ENCODE measurements at places on chromosomes 6 and 20.

DNA sequence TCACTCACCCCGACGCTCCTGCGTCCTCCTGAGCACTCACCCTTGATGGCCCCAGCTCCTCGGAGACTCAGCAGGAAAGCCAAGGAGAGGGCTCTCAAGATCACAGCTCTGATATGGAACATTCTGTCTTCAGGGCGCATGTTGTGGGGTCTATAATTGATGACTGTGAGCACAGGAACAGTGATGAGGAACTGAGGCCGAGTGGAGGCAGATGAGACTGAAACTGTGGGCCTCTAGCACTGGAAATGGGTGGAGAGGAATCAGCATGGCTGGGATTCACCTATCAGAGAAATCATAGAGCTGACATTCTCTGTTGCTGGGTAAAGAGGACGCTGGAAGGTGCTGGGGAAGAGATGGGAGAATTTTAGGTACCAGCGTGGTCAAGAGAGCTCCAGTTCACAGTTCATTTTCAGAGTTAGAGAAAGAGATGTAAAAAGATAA lies at the start of gene HLA-DPA1:
HLA-DPA1 (minus strand) TSS at position 219 of the 441 bp plus-strand sequence.
- peak within 1 kb of the TSS; percentile 66 for H3K27ac ChIP-seq
- H3K36me3 ChIP-seq, result peaks cover under 1% of the 10 kb centered on the region
- H3K27me3 ChIP-seq, result no peaks in the 10 kb centered on the region
- no peaks in the 10 kb centered on the region for H3K4me1 ChIP-seq
- DNase-seq, result no peak

DNA sequence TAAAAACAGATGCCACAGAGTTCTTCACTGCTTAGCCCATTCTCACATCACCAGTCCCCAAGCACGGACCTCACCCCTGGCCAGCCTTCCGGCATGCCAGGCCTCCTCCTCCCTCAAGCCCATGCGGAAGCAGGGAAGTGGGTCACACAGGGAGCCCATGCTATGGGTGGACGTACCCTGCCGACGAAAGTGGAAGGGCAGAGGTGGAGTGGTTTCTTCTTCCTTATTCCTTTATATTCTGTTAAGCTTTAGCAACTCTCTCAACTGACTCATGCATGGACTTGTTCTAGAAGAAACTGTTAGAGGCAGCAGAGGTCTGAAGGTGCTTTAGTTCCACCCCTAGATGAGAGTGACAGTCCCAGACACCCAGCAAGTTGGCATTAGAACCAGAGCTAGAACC lies 118.6 kb downstream of the LY86 start:
- H3K27ac ChIP-seq, result no peak overlapping the region
- no peaks in the 10 kb centered on the region for H3K36me3 ChIP-seq
- H3K27me3 ChIP-seq, result no peaks in the 10 kb centered on the region
- H3K4me1 ChIP-seq, result peaks cover 2% of the 10 kb centered on the region
- DNase-seq, result no peak

GRCh38 chr6:4320860-4321259 lies 185.5 kb upstream of the ECI2 start:
- H3K27me3 ChIP-seq, result no peaks in the 10 kb centered on the region
- H3K36me3 ChIP-seq, result no peaks in the 10 kb centered on the region
- no peak for DNase-seq
- no peak overlapping the region for H3K4me3 ChIP-seq

GRCh38 chr6:15244620-15245360 lies 1.1 kb upstream of the JARID2 start:
- peak overlapping the region; percentile 97 for H3K27ac ChIP-seq
- peak; percentile 73 for DNase-seq
- peak overlapping the region; percentile 92 for H3K4me3 ChIP-seq
- H3K4me1 ChIP-seq, result peaks cover 19% of the 10 kb centered on the region
- no peaks in the 10 kb centered on the region for H3K36me3 ChIP-seq

DNA sequence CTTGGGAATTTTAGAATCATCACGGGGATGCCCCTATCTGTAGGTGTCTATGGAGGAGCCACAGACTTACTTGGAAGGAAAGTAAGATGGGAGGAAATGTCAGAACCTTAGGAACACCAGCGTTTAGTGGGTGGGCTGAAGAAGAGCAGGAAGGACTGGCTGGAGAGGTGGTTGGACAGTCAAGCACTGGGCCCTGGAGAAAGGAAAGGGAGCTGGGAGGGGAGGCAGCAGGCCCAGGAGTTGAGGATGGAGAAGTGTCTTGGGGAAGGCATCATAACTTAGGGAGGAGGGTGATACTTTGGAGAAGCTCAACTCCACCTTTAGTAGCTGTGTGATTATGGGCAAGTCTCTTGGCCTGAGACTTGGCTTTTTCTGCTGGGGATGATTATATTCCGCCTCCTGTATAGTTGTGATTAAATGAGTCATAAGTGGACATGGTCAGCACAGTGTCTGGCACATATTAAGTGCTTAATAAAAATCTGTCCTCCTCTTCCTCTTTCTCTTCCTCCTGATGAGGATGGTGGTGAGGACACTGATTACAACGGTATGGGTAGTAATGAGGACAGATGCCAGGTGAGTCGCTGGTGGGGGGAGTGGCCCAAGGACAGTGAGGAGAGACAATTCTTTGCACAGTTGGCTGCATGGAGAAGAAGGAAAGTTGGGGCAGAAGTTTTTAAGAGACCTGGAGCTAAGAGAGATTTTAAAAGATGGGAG lies 125.7 kb downstream of the TOX2 start:
- peaks cover 6% of the 10 kb centered on the region for H3K27me3 ChIP-seq
- H3K27ac ChIP-seq, result no peak overlapping the region
- no peak for DNase-seq
- H3K36me3 ChIP-seq, result no peaks in the 10 kb centered on the region
- no peak overlapping the region for H3K4me3 ChIP-seq

GRCh38 chr6:24536466-24536865 lies 41.7 kb downstream of the ALDH5A1 start:
- no peak overlapping the region for H3K27ac ChIP-seq
- no peaks in the 10 kb centered on the region for H3K4me1 ChIP-seq
- no peaks in the 10 kb centered on the region for H3K27me3 ChIP-seq
- H3K4me3 ChIP-seq, result no peak overlapping the region
- no peak for DNase-seq

All from liver (tissue), 10 donors.